ENCODE measurements at places on chromosomes 2 and 18. TPM values are rescaled to one million over a fixed set of nuclear protein-coding genes. Genes with fewer than 3 reads are reported as not detected.

GRCh38 chr18:44793685-44794084, 113.0 kb downstream of the SETBP1 start:
- DNase-seq = no peak

Gene LRRTM1
- polyA plus RNA-seq = 0.72 TPM

- no peak for DNase-seq
These were observed 182.3 kb downstream of the INO80D start for GRCh38 chr2:205903549-205904129.

- DNase-seq = peak; percentile 56
These were observed 93.6 kb downstream of the ZFP36L2 start for GRCh38 chr2:43132683-43133301.

DNA sequence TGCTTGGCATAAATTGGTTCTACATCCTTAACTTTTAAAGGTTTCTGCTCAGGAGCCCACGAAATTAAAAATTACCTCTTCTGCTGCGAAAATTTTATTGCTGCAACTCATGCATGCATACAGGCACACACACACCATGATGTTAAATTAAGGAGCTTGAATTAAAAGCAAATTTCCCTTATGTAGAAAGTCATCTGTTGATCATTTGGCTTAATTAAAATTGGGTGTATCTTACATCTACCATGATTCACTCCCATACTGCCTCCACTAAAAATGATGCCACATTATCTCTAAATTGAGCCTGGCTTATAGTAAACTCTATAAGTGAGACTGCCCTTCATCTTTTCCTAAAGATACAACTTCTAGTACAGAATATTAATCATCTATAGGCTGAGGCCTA, 145.4 kb downstream of the NCK2 start:
- no peak for DNase-seq

Gene SERPINB5
- not detected for polyA plus RNA-seq

Gene WIPF1
- 12.2 TPM for polyA plus RNA-seq

- DNase-seq = no peak
These were observed 403 bp upstream of the CLUL1 start for GRCh38 chr18:596288-596881.

GRCh38 chr2:197598450-197598849, 76.9 kb downstream of the RFTN2 start:
- DNase-seq = no peak

DNA sequence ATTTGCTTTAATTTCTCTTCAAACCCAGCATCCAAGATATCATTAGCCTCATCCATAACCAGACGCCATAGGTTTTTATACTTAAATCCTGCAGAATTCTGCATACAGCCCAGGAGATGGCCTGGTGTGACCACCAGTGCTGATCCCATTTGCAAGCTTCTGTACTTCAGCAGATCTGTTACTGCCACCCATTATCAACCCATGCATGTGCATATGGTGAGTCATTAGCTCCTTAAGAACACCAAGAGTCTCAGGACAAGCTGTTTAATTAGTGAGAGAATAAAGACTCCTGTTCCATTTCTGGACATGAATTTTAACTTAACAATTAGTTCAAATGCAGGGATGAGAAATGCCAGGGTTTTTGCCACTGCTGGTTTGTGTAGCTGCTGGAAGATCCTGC, 110.7 kb upstream of the TANK start:
- DNase-seq = no peak

Gene SP5
- not detected for polyA plus RNA-seq

DNA sequence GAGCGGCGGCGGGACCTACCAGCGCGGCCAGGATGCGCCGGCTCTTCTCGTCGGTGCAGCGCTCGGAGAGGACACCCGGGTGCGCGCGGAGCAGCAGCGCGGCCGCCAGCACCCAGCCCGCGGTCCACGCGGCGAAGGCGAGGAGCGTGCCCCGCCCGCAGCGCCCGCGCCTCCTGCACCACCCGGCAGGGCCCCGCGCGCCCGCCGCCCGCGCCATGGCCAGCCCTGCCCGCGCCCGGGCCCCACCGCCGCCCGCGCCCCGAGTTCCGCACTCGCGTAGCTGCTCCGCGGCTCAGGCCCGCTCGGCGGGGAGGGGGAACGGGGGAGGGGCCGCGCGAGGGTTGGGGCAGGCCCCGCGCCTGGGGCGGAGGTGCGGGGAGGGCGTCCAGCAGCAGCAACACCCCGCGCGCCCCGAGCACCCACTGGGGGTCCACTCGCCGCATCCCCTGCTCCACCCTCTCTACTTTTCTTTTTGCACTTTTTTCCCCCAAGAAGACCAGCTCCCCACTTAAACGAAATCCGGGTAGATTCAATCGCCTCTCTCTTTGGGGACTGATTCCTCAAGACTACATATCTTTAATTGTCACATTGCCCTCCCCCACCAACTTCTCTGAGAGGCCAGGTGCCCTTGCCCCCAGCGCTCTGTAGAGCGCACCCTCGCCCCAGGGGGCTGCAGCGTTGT, at the start of gene DIPK1C:
TSS of gene DIPK1C (minus strand) at position 266 of the 682 bp plus-strand sequence. CDS start at position 217, 49 bp downstream.
- DNase-seq = no peak

DNA sequence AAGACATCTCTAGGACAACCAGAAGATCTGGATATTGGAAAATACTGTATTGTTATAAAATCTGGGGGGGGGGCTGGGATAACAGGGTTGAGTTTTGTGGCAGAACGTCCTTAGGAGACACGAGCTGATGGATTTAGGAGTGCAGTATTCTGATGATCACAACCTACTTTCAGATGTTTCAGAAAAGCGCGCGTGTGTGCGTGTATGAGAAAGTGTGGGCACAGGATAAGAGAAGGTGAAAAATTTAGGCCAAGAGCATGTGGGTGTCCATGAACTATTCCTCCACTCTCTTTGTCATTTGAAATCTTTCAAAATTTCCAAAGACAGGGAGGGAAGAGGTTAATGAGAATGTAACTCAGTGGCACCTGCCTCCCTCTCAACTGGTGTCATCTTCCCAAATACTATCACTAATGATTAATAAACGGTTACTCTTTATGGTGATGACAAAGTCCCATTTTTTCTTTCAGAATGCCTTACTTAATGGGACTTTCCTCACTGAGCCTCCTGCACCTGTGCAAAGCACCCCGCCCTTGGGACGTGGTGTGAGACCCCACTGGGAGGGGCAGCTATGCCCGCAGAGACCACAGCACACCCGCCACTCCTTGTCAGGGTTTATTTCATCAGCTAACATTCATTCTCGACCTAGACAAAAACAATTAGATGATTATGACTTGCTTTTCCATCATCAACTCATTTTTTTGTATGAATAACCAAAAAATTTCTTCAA, 53.6 kb downstream of the HS6ST1 start:
- DNase-seq = no peak

DNA sequence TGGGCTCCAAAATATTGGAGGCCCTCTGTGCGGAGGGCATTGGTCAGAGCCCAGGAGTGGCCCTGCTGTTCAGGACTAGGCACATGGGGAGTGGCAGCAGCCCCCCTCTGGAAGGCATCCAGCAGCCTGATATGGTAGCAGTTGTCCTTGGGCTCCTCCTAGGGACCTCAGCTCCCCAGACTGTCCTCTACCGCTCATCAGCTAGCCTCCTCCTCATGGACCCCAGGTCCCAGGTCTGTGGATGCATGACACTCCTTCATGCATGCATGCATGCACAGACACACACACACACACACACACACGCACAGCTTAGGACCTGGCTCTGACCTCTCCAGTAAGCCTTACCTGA, 15.4 kb upstream of the ATP6V1B1 start:
- DNase-seq = no peak

Gene TUBA4B
- polyA plus RNA-seq = not detected
